ENCODE measurements at places on chromosomes 7 and 10.

GRCh38 chr10:30747633-30748032 is 118.1 kb upstream of the LYZL2 start:
- DNase-seq, result no peak

GRCh38 chr10:11515596-11516430 is 95.6 kb downstream of the USP6NL start:
- DNase-seq, result no peak

- no peak for DNase-seq
Observed at GRCh38 chr7:16353226-16353625, 68.1 kb downstream of the CRPPA start.

DNA sequence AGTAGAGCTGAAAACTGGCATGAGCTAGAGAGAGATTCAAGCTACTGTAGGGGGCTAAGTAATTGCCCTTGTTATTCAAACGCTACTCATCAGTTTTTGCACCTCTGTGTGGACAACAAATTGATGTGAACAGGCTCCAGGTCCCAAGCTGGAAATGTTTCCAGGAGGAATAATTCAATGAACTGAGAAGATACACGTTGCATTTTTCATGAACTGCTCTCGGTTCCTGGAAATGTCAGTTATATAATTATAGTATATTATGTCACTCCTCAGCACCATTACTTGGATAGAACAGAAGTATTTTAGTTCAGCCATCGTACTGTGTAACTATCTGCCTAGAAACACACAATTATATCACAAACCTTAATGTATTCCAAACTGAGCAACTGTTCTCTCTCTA is 65.9 kb upstream of the A1CF start:
- no peak for DNase-seq

DNA sequence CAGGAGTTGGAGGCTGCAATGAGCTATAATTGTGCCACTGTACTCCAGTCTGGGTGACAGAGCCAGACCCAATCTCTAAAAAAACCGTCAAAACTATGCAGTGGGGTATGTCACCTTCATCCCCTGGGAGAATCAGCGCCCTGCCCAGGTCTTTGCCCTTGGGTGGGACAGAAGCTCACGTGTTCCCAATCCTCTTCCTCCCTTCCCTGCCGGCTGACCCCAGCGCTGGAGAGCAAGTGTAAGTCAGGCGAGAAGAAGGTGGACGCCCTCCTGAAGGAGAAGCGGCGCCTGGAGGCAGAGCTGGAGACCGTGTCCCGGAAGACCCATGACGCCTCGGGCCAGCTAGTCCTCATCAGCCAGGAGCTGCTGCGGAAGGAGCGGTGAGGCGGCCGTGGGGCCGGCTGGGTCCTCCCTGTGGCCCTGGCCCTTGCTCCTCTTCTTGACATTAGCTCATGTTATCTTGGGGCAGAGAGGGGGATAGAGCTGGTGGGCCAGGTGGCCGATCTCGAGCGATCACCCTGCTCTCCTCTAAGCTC is 64.8 kb upstream of the GTF2IRD1 start:
- DNase-seq, result no peak
